ENCODE measurements at places on chromosomes 12 and 14.
A peak's percentile ranks its signal among the peaks of the same experiment; 100 is the strongest.

- no peak for DNase-seq
Observed at GRCh38 chr14:72986214-72986613, 40.7 kb downstream of the ZFYVE1 start.

- DNase-seq, result peak; percentile 95
Observed at GRCh38 chr12:6904280-6905276, at the start of gene LRRC23. Gene LRRC23, plus strand, starts transcription at chr12:6904822. Its CDS starts 812 bp downstream, at chr12:6905634.

DNA sequence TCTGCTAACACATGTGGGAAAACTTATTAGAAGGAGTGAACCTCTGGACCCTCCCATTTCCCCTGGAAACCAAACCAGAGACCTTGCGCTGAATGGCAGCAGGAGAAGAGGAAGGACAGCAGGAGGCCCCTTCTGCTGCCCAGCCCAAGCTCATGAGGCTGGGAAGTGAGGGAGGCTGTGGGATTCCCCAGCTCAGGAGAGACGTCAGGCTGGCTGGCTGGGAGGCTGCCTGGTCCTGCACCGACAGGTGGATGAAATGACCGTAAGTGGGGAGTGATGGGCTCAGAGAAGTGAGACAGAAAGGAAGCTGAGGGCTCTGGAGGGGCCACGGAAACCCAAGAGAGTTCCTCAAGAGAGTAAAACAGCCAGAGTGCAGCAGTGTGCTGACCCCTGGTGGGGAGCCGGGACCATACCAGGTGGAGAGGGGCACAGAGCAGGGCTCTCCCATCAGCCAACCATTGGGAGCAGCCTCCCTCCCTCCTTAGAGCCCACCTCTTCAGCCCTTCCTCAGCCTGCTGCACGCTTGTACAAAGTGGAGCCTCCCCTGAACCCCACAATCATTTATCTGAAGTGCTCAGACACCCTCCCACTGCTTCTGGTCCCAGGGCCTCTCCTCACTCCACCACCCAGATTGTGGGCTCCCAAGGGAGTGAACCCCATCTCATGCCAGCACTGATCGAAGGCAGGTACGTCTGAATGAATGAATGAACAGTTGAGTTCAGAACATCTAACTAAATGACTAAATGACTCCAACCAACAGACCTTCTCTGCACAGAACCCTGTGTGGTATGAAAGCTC is 14.0 kb downstream of the TAMALIN start:
- DNase-seq, result no peak

GRCh38 chr12:89540586-89540985 is 14.7 kb upstream of the POC1B start:
- DNase-seq, result no peak

DNA sequence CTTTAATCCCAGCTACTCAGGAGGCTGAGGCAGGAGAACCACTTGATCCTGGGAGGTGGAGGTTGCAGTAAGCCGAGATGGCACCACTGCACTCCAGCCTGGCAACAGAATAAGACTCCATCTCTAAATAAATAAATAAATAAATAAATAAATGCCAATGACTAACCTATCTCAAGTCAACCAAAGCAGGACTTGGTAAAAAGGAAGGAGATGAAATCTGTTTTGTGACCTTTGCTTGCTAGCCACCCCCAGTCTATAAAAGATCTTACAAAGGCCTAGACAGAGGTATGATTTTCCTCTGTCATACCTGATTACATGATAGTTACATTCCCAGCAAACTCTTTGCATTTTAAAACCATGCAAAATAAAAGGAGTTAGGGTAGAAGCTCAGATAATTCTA is 13.5 kb upstream of the METTL17 start:
- no peak for DNase-seq

GRCh38 chr14:59415836-59416602 is 49.2 kb downstream of the GPR135 start:
- no peak for DNase-seq

GRCh38 chr12:113055594-113056380 is 743 bp upstream of the DTX1 start:
- DNase-seq, result no peak

GRCh38 chr12:10901427-10901826 is 7.9 kb downstream of the TAS2R13 start:
- DNase-seq, result no peak

DNA sequence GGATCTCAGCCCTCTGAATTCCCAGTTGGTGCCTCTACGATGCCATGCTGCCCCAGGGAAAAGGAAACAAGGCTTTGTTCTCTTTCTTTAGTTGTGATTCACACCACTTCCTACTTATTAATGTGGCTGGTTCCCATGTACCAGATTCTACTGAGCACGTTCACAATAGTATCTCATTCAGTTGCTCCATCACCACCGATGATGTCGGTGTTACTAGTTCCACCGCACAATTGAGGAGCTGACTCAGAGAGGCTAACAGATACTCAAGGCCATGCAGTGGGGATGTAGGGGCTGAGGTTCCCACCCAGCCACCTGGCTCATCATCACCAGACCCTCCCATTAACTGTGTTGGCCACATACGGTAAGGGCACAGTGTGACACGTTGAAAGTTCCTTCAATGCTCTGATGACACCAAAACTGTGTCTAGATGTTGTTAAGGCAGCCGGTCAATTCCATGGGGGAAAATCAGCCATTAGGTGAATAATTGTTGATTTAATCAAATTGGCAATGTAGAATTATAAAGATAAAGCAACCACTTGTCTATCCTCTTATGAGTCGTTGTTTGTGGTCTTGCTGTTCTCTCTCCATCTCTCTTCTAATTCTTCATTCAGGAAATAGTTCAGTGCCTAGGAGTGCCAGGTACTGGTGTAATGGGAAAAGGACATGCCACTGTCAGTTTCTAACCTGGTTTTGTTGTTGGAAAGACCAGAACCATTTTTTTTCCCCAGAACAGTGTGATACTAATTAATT is 244.2 kb upstream of the CRY1 start:
- DNase-seq, result no peak
